Hindlimb muscle (tissue), 1 donor: ENCODE measurements at places on chromosomes 12 and 14. TPM values are rescaled to one million over a fixed set of nuclear protein-coding genes. Genes with fewer than 3 reads are reported as not detected.

Gene PLA2G1B
- polyA plus RNA-seq = not detected

Gene CLEC4D
- not detected for polyA plus RNA-seq

Gene RIC8B
- 15.5 TPM for polyA plus RNA-seq

GRCh38 chr14:103081951-103082350 lies 2.1 kb upstream of the LBHD2 start:
- no peak for DNase-seq

DNA sequence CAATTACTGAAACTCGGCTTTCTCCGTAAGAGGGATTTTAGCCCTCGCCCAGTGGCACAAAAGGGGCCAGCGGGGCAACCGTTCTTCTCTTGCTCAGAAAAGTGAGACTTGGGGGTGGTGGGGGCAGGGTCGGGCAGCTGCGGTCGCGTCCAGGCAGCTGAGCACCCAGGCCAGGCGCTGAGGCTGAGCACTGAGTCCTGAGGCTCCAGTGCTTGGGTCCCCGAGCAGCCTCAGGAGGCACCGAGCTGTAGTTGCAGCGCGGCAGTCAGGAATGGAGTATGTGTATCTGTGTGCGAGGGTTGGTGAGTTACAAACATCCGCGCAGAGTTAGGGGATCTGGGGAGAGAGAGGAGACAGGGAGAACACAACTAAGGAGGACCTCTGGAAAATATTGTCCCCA lies 4.1 kb upstream of the HOXC6 start:
- no peak for DNase-seq
